NCI-H1092 treated with DMSO at 0.1 percent for 48 hours (cell line): ENCODE measurements at places on chromosomes 4 and X.

- DNase-seq: no peak
These were observed 57.1 kb downstream of the RELL1 start for GRCh38 chr4:37628977-37629609.

DNA sequence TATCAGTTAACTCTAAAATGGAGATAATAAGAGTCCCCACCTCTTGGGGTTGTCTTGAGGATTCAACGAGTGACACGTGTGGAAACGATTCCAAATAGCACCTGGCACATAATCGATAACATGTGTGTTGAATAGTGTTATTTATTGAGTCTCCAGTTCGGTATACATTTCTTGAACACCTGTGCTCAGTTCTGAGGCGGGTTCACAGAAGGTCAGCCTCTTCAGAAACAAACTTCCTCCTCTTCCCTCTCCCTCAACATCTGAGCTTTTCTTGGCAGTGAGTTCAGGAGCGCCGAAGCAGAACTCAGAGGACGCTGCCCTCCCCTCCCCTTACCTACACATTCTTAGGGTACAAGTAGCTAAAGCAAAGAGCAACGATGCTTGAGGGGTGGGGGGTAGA lies 934 bp downstream of the PDHA1 start:
- no peak for DNase-seq

- peak; percentile 91 for DNase-seq
These were observed 132.5 kb downstream of the ARHGAP6 start for GRCh38 chrX:11533199-11533651.

DNA sequence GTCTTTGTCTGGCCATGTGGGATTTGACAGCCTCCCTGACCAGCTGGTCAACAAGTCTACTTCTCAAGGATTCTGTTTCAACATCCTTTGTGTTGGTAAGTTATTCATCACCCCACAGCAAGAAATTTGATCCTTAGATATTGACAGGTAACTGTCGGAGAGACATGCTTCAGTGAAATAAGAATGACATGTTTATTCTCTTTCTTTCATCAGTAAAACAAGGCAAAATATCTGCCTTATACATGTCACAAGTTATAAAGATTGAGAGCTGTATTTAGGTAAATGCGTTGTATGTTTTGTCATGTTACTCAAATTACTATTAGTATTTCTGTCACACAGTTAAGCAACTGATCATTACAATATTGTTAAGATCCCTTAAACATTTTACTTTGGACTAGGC lies 46.9 kb downstream of the SEPTIN11 start:
- DNase-seq: no peak

GRCh38 chrX:153032397-153033118 lies 23.7 kb upstream of the PNMA3 start:
- DNase-seq: peak; percentile 68

GRCh38 chr4:123408471-123409084 lies 12.0 kb downstream of the SPRY1 start:
- DNase-seq: no peak

GRCh38 chrX:135193740-135194139 lies 22.5 kb upstream of the CT55 start:
- DNase-seq: no peak

GRCh38 chr4:126369076-126369475 lies 1054.3 kb downstream of the FAT4 start:
- DNase-seq: no peak

DNA sequence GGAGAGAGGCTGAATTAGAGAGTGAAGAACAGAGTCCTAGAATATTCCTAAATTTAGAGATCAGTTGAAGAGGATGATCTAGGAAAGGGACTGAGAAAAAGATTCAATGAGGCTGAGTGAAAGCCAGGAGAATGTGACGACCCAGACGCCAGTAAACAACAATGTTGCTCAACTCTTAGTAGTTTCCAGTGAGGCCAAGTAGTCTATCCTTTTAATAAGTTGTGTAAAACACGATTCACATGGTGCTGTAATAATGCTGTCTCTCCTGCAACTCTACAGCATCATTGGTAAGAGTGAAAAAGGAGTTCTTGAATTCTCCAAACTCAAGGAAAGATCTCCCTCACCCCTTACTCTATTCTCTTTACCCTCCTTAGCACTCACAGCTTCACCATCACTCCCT lies 140.3 kb downstream of the CFAP299 start:
- no peak for DNase-seq

DNA sequence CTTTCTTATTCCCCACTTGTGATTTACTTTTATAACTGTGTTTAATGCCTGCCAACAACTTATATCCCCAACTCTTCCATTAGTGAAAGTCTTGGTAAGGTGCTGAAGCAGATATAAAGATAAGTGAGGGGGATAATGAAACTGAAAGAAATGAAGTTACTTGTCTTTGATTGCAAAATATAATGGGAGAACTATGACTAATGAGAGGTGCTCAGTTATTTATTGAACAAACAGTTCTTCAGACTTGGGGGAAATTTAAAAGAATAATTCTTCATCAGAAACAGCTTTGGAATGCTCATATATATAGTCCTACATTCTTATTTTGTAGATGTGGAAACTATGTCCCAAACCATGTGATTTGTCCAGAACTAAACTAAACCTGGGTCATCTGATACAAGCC lies 213.5 kb downstream of the TEX13A start:
- DNase-seq: no peak

GRCh38 chr4:69910016-69910782 lies 20.7 kb upstream of the CSN1S1 start:
- DNase-seq: no peak

DNA sequence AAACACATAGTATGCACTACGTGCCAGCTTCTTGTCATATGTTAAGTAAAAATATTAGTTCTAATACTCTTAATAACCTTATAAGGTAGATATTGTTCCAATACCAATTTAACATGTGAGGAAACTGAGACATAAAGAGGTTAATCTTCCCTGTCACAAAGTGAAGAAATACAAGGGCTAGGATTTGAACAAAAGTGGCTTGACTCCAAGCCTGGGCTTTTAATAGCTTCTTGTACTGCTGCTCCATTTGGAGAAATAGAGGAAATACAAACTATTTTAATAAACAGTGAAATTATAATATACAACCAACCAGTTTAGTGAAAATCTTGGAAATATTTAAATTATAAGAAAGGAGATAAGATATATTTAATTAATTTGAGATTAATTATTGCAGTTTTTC lies 33.2 kb downstream of the TLL1 start:
- DNase-seq: no peak

DNA sequence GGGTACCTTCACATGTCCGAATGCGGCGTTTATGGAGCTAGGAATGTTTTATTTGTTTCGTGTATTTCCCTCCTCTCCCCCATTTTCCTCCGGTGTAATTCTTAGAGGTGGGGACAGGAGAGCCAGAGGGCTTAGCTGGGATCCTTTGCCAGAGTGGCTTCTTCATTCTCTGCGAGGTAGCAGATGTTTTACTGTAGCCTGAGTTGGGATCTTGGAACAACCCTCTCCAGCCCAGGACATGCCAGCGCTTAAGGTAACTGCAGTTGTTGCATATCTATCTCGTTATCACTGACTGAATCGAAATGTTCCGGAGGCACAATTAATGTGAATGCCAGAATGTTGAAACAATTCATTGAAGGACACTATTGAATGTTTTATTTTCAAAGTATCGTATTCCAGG lies 59.0 kb upstream of the DYNLT3 start:
- DNase-seq: no peak

- DNase-seq: no peak
These were observed 16.4 kb downstream of the CASP3 start for GRCh38 chr4:184632842-184633241.

DNA sequence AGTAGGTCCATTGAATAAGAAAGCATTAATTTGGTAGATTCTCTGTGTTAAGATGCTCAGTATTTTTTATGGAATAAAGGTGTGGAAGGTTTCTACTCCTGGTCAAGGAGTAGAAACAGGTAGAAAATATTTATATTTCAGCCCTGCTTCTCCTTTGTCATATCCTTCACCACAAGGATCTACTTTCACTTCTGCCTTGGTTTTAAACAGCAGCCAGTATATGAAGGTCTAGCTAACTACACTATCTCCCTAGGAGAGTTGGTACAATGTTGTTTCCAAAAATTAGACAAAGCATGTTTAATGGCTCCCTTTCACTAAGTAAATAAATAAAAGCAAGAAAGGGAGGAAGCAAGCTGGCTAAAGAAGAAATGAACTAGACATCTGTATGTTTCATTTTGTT lies 44.6 kb upstream of the GYPA start:
- DNase-seq: no peak
